ENCODE measurements at places on chromosomes 2 and 18. TPM values are rescaled to one million over a fixed set of nuclear protein-coding genes. Genes with fewer than 3 reads are reported as not detected.
A peak's percentile ranks its signal among the peaks of the same experiment; 100 is the strongest.

DNA sequence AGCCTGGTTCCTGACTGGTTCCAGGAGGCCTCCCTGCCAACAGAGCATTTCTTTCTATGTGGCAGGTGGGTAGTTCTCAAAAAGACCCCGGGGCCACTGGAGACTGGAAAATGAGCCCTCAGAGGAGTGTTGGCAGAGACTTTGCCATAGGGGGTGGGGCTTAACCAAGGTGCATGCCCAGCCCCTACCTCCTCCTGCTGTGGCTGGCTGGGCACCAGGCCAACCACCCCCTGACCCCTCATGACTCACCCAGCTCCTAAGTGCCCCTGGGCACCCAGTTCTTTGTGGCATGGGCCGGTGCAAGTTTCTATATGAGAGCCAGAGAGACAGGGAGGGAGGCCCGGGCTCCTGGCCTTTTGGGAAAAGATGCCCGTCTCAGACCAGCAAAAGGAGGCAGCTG is 98.2 kb upstream of the SMAD2 start:
- no peaks in the 10 kb centered on the region for H3K36me3 ChIP-seq
- no peaks in the 10 kb centered on the region for H3K4me1 ChIP-seq
- no peaks in the 10 kb centered on the region for H3K27me3 ChIP-seq
- H3K27ac ChIP-seq = no peak overlapping the region
- no peak overlapping the region for H3K4me3 ChIP-seq
- no peak for DNase-seq

DNA sequence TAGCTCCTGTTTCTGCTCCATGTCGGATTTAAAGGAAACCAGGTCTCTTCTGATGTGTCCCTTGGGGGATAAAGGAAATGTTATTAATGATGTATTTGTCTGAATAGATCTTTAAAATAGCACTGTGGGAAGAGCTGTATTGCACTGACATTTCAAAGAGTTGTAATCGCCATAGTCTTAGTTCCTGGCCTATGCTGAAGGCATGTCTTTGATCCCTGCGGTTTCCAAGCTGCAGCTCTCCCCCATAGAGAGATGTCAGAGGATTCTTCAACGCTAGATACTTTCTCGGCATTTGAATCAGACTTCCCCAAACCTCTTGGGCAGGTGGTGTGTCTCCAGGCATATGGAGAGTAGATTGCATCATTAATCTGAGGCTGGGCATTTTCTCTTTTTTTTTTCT is 40.4 kb downstream of the NAT8 start:
- DNase-seq = no peak
- peaks cover 4% of the 10 kb centered on the region for H3K36me3 ChIP-seq
- H3K4me1 ChIP-seq = no peaks in the 10 kb centered on the region
- no peak overlapping the region for H3K4me3 ChIP-seq

DNA sequence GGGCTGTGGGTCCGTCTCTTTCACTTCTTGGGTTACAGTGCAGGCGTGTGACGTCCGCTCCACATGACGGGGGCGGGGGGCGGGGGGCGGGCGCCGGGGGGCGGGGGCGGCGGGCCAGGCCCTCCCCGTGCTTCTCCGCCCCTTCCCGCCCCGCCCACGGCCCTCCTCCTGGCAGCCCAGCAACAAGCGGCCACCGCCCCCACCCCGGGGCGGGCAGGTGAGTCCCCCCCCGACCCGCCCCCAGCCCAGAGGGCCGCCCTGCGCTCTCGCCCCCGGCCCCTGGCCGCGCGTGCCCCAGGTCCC is 3.6 kb downstream of the ZNF516 start:
- H3K4me3 ChIP-seq = peak overlapping the region; percentile 88
- H3K4me1 ChIP-seq = peaks cover 38% of the 10 kb centered on the region
- H3K27me3 ChIP-seq = no peaks in the 10 kb centered on the region
- H3K36me3 ChIP-seq = no peaks in the 10 kb centered on the region
- H3K27ac ChIP-seq = peak overlapping the region; percentile 99

DNA sequence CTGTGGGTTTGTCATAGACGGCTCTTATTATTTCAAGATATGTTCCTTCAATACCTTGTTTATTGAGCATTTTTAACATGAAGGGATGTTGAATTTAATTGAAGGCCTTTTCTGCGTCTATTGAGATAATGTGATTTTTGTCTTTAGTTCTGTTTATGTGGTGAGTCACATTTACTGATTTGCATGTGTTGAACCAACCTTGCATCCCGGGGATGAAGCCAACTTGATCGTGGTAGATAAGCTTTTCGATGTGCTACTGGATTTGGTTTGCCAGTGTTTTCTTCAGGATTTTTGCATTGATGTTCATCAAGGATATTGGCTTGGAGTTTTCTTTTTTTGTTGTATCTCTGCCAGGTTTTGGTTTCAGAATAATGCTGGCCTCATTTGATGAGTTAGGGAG is 60.5 kb downstream of the GTF3C3 start:
- H3K27ac ChIP-seq = no peak overlapping the region
- no peak overlapping the region for H3K4me3 ChIP-seq
- no peak for DNase-seq
- H3K27me3 ChIP-seq = no peaks in the 10 kb centered on the region

DNA sequence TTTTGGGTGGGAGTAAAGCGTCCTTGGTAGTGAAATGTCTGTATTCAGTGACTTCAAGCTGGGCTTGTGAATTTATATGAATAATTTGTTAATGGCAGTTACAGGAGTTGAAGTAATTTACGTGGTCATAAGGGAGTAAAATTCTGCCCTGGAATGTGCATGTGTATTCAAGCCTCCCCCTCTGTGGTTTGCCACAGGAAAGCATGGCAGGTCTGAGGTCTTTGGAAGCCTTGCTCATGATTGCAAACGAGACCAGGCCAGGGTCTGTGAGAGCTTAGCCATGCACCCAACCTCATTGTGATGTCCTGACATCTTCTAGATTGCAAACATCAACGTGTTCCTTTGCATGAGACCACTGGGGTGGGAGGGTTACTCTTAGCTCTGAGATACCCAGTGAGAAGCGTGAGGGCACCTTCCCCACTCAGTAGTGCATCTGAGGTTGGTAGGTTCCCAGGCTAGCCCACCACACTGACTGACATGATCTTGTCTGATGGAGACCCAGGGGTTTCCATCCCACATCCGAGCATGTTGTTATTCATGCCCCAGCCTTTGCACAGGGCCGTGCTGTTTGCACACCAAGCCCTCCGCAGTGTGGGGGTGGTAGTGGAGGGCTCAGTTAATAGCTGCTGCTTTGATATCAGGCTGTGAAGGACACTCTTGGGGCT is 216.5 kb downstream of the KLHL29 start:
- no peaks in the 10 kb centered on the region for H3K36me3 ChIP-seq
- no peak overlapping the region for H3K4me3 ChIP-seq
- H3K27ac ChIP-seq = peak overlapping the region; percentile 89
- DNase-seq = no peak

DNA sequence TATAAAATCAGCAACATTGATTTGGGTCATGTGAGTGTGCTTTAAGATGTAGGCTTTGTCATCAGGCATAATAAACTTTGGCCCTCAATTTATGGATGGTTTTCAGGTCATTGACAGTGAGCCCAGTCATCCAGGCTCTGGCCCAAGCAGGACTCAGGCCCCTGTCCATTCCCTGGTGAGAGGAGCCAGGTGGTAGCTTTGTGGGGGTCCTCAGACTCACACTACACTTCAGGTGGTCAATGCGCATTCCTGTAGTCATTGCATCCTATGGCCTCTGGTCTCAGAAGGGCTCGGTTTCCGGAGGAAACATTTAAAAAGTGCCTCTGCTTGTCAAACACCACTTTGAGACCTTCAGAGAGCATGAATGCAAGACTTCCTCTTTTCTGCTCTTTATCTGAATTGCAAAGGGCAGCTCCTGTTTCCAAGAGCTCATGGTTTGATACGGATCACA is 20.2 kb downstream of the LGALSL start:
- no peak overlapping the region for H3K4me3 ChIP-seq
- no peaks in the 10 kb centered on the region for H3K27me3 ChIP-seq
- H3K36me3 ChIP-seq = no peaks in the 10 kb centered on the region
- H3K27ac ChIP-seq = no peak overlapping the region

DNA sequence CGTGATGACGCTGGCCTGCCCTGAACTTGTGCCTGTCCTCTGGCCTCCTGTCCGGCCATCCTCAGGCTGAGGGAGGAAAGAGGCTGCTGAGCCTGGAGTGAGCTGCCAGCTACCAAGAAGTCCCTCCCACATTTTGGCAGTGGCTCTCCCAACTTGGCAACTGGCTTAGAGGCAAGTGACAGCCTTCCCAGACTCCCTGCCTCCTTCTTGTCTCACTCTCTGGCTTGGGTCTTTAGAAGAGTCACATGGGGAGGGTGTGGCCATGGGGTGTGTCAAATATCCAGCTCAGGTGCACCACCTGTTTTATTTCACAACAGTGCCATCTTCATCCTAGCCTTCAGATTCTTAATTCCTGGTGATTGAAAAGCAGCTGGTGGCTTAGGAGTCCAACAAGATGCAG is 222.9 kb downstream of the PRKCE start:
- peaks cover 13% of the 10 kb centered on the region for H3K4me1 ChIP-seq
- no peaks in the 10 kb centered on the region for H3K36me3 ChIP-seq
- peak; percentile 89 for DNase-seq
- peak overlapping the region; percentile 70 for H3K27ac ChIP-seq
- no peaks in the 10 kb centered on the region for H3K27me3 ChIP-seq
- no peak overlapping the region for H3K4me3 ChIP-seq

GRCh38 chr2:231113489-231113888 is 11.4 kb downstream of the HTR2B start:
- peaks cover 17% of the 10 kb centered on the region for H3K4me1 ChIP-seq
- peaks cover 7% of the 10 kb centered on the region for H3K36me3 ChIP-seq
- H3K27me3 ChIP-seq = no peaks in the 10 kb centered on the region
- H3K27ac ChIP-seq = no peak overlapping the region

DNA sequence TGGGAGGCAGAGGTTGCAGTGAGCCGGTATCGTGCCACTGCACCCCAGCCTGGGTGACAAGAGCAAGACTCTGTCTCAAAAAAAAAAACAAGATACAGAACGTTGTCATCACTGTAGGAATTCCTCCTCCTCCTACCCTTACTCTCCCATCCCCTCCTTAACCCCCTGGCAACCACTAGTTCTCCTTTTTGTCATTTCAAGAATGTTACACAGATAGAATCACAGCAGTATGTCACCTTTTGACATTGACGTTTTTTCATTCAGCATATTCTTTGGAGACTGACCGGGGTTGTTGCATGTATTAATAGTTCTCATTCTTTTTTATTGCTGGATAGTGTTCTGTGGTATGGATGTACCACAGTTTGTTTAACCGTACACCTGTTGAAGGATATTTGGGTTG is 32.4 kb downstream of the TTLL4 start:
- H3K27me3 ChIP-seq = no peaks in the 10 kb centered on the region
- H3K4me1 ChIP-seq = no peaks in the 10 kb centered on the region
- H3K36me3 ChIP-seq = peaks cover 38% of the 10 kb centered on the region
- H3K27ac ChIP-seq = no peak overlapping the region
- no peak for DNase-seq

The TUBB8B gene
- not detected for total RNA-seq

- H3K27ac ChIP-seq = no peak overlapping the region
- H3K4me3 ChIP-seq = no peak overlapping the region
- no peaks in the 10 kb centered on the region for H3K36me3 ChIP-seq
- H3K27me3 ChIP-seq = no peaks in the 10 kb centered on the region
- DNase-seq = no peak
Observed at GRCh38 chr2:130887643-130888042, 50.9 kb downstream of the ARHGEF4 start.

The RPRD1A gene
- total RNA-seq = 62.5 TPM

The PDK1 gene
- 16.4 TPM for total RNA-seq

The ZSWIM2 gene
- not detected for total RNA-seq

GRCh38 chr2:8595811-8596600 is 85.8 kb upstream of the ID2 start:
- H3K27me3 ChIP-seq = no peaks in the 10 kb centered on the region
- H3K36me3 ChIP-seq = no peaks in the 10 kb centered on the region
- no peak overlapping the region for H3K4me3 ChIP-seq
- H3K27ac ChIP-seq = no peak overlapping the region
- no peaks in the 10 kb centered on the region for H3K4me1 ChIP-seq

DNA sequence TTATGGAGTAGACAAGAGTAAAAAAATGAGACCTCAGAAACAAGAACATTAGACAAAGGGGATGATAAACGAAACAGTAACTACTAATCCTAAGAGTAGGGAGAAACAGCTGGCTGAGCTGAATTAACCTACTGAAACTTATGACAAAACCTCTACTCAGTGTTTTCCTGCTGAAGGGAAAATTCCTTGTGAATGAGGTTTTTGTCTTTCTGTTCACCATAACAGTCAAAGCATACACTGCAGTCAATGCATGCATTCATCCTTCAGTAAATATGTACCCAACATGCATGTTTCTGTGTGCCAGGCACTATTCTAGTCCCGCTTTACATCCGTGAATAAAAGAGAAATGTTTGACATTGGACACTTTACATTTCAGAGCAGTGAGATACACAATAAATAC is 805.6 kb upstream of the KLHL29 start:
- no peak overlapping the region for H3K4me3 ChIP-seq
- no peak overlapping the region for H3K27ac ChIP-seq
- DNase-seq = no peak
- no peaks in the 10 kb centered on the region for H3K27me3 ChIP-seq

DNA sequence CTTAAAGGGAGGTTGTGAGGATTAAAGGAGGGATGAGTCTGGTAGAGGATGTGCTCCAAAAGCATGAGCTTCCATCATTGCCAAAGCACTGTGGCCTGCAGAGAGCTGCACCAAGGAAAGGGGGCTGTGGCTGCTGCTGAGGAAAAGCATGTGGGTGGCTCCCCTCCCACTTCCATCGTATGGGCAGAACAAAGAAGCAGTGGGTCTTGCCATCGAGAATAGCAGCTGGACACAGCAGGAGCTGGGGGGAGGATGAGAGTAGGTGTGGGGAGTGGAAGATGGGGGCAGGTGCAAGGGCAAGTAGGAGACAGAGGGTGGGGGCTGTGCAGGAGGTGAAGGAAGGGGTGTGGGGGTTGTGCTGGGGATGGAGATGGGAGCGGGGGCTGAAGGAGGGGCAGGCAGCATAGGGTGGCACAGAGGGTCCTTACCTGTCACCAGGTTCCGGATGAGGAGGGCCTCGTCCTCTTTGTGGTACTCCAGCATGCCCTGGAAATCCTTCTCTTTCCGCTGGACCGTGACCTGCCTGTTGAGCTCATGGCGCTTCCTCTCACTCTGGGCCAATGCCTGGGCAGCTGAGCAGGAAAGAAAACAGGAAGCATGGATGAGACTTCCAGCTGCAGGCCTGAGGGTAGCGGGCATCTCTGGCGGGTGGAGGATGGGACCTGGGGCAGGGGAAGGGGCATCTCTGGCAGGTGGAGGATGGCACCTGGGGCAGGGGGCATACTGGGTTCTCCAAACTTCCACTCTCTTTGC is 33.6 kb upstream of the ACAA2 start:
- no peak overlapping the region for H3K4me3 ChIP-seq
- peaks cover 8% of the 10 kb centered on the region for H3K27me3 ChIP-seq
- H3K4me1 ChIP-seq = peaks cover 10% of the 10 kb centered on the region
- H3K36me3 ChIP-seq = no peaks in the 10 kb centered on the region

- no peaks in the 10 kb centered on the region for H3K4me1 ChIP-seq
- no peak overlapping the region for H3K4me3 ChIP-seq
- DNase-seq = no peak
- H3K27me3 ChIP-seq = no peaks in the 10 kb centered on the region
Observed at GRCh38 chr2:61326423-61326822, 144.5 kb downstream of the USP34 start.

- no peaks in the 10 kb centered on the region for H3K27me3 ChIP-seq
- no peak overlapping the region for H3K4me3 ChIP-seq
- H3K36me3 ChIP-seq = no peaks in the 10 kb centered on the region
Observed at GRCh38 chr2:194464964-194465638, 1191.9 kb upstream of the SLC39A10 start.

The CHRNG gene
- total RNA-seq = 35.5 TPM

The XDH gene
- total RNA-seq = not detected

Measured in gastrocnemius medialis (tissue), 4 donors.